ENCODE measurements at places on chromosomes 3 and 15.

DNA sequence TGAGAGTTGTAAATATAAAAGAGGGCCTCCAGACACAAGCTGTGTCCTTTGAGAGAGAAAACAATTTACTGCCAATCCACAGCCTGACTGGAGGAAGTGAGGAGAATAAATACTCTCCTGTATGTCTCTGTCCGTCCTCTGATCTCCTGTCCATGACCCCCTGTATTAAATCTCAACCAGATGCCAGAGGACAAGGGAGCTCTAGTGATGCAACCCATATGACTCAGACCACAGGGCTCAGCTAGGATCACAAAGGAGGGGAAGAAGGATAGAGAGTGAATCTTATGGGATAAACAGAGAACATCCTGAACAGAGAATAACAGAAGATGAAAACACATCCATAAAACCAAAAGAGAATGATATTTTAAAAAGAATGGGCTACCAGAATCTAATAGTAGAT is 482.6 kb downstream of the PLOD2 start:
- no peak for DNase-seq

DNA sequence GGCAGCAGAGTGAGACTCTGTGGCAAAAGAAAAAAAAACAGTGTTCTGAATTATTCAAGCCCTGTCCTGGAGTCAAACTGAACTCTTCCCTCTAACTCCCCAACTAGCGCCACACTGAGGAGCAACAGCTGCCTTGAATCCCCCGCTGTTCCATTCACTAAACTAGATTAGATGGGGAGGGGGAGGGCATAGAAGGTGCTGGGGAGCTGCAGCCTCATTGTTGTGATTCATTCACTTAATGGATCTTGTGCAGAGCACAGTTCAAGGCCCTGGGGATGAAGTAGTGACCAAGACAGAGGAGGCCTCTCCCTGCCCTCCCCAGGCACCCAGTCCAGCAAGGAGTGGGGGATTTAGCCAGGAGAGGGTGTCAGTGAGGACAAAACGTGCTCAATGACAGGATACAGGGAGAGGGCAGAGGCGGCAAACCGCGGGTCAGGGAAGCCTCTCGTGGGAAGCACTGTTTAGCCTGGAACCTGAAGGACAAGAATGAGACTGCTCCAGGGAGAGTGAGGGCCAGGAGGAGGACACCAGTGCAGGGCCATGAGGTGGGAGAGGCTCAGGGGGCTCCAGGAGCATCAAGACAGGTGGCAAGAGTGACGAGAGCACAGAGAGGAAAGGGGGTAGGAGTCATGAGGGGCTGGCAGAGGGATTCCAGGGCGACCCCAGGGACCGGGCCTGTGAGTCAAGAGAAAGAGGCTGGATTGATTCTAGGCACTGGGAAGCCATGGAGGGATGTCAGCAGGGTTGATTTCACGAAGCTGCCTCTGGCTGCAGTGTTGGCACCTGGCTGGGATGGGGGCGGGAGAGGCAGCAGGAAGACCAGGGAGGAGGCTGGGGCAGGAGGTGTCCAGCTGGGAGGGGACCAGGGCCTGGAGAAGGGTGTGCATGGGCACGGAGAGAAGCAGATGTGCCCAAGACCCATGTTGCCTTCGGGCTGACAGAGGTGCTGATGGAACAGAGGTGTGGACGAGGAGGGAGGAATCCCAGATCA is 31.4 kb downstream of the ALS2CL start:
- DNase-seq: no peak

- no peak for DNase-seq
Observed at GRCh38 chr3:116341899-116342298, 103.4 kb downstream of the LSAMP start.

GRCh38 chr3:42826141-42826540 is 16.9 kb downstream of the ACKR2 start:
- DNase-seq: no peak

- no peak for DNase-seq
Observed at GRCh38 chr3:40054568-40055222, 245.3 kb downstream of the MYRIP start.

DNA sequence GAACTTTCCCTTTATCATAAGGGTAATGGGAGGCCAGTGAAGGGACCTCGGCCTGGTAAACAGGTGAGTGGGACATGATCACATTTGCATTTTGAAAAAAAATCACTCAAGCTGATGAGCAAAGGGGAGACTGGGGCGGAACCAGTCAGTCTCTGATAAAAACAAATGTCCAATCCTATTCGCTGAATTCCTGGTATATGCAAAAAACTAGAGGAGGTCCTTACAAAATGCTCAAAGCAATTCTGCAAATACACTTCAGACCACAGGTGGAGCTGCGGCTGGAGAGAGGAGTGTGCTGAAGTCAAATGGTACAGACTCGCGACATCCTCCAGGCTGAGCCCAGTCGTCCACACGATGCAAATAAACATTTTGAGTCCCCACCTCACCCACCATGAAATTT is 166.7 kb downstream of the FOXP1 start:
- DNase-seq: no peak

GRCh38 chr15:39852250-39852649 is 67.8 kb downstream of the GPR176 start:
- no peak for DNase-seq

- no peak for DNase-seq
Observed at GRCh38 chr3:157282261-157283191, 122.6 kb upstream of the CCNL1 start.

DNA sequence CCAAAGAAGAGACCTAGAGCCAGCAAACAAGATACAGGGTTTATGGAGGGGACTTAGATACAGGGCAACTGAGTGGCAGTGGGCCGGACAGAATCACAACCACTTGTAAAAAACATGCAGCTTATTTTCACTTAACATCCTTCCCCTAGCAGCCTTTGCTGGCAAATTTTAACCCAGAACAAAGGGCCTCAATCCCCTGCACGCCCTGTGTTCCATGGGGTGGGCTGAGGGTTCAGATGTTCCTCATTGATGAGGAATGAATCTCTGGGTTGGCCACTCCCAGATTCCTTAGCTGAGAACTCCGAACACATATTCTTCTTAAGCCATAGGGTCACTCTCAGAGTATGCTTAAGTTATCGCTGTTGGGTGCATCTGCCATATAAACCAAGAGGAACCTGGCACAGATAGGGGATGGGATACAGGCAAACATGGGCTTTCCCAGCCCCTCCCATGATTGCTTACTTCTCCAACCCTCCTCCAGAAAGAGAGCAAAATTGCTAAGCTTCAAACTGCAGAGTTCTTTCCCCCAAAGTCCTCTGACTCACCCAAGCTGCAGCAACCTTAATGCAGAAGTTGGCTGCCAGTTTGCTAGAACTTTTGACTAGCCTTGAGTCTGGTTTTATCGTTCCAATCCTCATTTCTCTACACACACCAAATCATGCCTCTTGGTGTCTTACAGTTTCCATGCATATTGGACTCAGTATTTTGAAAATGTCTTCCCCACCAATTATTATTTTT is 146.9 kb downstream of the CD47 start:
- no peak for DNase-seq

DNA sequence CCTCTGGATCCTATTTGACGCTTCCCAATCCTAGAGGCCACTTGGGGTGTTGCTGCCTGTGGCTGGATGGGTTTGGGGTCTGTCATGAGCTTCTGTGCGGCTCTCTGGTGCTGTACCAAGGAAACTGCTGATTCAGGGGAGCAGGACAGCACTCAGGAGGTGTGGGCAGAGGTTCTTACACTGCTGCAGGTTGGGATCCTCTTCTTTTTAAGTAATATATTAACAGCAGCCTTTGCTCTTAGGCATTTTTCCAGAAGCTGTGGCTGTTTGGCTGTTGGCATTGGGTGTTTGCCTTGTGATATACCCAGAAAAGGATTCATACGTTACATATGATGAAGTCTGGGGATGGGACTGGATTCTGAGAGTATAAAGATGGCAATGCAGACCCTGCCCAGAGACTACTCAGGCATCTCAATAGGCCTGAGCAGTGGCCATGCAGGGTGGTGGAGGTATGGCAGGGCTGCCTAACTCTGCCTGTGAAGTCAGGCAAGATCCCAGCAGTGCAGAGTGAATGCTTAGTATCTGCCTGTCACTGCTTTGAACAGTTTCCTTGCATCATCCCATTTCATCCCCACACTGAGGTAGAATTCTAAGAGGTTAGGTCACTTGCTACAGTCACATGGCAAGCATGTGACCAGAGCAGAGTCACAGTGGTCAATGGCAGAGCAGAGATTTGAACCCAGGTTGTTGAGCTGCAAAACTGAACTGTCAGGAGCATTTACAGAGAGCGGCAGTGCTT is 3.9 kb downstream of the ABHD6 start:
- DNase-seq: no peak

GRCh38 chr3:105353485-105354161 is 13.1 kb upstream of the ALCAM start:
- peak; percentile 53 for DNase-seq

All from hippocampal formation (tissue), 2 donors.